ENCODE measurements at places on chromosomes 1 and 21.

DNA sequence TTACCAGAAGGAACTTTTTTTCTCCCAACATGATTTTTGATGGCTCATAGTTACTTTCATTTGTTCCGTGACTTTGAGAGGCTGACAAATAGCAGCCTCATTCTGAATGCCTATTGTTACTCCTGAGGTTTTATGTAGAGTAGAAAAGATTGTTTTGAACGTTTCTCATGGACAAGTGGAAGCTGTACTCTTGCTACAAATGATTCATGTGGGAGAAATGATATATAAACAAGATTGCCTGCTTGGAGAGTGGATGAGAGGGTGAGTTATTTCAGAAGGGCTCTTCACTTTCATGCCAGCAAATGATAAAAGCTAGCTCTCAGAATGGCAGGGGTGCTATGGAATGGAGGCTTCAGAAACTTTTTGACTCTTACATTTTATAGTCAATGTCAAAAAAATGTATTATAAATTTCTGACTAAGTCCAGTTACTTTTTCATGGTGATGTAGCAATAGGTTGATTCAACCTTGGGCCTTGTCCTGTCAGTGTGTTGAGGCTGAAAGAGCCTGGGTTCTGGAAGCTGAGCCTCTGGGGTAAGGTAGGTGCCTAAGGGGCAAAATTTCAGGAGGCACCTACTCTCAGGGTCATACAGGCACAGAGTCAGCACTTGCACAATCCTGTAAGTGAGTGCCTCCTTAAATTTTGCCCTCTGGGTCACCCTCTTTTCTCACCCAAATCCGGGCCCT lies 19.4 kb downstream of the JUN start:
- no peak for DNase-seq

- no peak for DNase-seq
These were observed 19.4 kb downstream of the PLA2G2F start for GRCh38 chr1:20158358-20159070.

GRCh38 chr1:247211339-247211738 lies 39.5 kb upstream of the ZNF124 start:
- no peak for DNase-seq

DNA sequence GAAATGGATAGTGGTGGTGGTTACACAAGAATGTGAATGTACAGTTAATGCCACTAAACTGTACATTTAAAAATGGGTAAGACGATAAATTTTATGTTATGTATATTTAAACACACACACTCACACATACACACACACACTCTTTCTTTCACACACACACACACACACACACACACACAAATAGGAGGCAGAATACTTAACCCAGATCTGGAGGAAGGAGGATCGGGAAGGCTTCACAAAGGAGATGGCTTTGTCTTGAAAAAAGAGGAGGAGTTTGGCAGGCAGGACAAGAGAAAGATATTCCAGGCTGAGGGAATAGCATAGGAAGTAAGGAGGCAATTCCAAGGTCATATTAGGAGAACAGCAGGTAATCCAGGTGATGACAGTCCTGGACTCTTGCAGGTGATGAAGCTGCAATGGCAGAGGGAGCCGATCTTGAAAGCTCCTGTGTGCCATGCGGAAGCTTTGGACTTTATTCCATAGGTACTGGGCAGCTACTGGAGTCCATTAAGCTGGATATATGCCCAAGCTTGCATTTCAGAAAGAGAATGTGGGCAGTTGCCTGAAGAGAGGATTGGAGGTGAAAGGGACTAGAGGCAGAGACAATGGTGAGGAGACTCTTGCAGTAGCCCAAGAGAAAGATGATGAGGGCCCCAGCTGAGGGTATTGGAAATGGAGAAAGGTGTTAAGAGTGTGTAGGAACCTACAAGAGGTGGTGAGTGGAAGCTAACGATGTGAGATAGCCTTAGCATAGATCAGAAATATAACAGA lies 15.4 kb upstream of the LYST start:
- no peak for DNase-seq

DNA sequence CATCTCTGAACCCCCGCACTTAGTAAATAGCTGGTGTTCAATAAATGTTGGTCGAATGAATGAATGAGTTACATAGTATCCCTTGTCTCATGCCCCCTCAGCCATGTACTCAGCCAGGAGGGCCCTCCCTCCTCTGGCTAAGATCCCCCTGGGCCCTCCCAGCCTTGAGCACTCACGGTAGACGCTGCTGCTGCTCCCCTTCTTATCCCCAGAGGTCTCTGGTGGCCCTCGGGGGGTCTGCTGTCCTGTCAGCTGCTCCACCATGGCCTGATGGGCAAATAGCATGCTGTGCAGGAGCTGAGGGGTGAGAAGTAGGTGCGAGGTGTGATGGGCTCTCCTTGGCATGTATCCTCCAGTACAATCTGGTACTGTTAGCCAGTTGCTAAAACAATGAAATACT lies 1.9 kb downstream of the ETV3L start:
- DNase-seq, result no peak

- no peak for DNase-seq
These were observed 97.3 kb downstream of the MAP3K21 start for GRCh38 chr1:233424779-233425178.

DNA sequence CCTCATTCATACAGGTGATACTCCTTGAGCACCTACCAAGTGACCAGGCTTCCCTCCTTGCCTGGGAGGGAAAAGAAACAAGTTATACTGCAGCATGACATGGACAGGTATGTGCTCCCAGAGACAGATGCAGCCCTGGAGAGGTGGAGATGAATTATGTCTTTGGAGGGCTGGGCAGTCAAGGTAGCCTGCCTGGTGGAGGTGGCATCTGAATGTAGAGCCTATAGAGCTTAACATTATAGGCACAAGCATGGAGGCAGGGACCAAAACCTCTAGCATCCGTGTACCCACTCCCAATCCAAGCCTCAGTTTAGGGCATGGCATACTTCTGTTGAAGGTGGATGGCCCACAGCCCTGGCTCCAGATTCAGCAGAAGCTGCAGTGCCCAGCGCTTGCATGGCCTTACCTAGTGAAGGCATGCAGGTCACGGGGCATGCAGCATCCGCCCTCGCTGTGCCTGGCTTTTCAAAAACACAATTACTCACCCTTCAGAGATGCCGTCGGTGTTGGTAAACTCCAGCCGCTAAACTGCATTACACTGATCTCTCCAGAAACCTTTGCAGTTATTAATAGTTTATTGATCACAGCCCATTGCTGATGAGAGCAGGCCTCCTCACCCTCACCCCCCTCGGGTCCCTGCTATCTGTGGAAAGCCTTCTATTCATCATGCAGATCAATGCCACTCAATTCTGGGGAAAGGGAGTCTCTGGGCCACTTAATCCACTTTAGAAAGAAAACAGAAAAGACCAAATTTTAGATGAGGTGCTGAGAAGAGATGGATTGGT lies 151.1 kb upstream of the KLHDC7A start:
- no peak for DNase-seq

DNA sequence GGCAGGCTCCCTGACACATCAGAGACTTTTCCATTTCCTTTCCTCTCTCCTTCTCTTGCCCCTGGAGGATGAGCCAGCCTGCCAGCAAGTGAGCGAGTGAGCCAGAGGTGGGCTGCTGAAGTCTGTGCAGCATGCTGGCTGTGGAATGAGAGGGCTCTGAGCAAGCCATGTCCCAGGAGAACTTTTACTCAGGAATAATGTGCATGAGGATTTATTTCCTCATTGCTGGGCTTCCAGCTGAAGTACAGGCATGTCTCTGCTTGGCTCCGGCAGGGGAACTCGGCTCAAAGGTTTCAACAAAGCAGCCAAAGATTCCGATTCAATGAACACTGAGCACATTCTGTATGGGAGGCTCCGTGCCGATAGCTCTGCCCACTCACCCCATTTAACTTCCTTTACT lies 43.7 kb downstream of the UBIAD1 start:
- no peak for DNase-seq

All from WERI-Rb-1 (cell line).